Activated CD4-positive, alpha-beta T cell treated with anti-CD3 and anti-CD28 coated beads, Interleukin-2, Interleukin-4, amounts not matched to agents 100 ng/mL and 50 ng/mL, durations not matched to agents 16 hours and 8 hours (primary cell): ENCODE measurements at places on chromosomes 13 and 19.

DNA sequence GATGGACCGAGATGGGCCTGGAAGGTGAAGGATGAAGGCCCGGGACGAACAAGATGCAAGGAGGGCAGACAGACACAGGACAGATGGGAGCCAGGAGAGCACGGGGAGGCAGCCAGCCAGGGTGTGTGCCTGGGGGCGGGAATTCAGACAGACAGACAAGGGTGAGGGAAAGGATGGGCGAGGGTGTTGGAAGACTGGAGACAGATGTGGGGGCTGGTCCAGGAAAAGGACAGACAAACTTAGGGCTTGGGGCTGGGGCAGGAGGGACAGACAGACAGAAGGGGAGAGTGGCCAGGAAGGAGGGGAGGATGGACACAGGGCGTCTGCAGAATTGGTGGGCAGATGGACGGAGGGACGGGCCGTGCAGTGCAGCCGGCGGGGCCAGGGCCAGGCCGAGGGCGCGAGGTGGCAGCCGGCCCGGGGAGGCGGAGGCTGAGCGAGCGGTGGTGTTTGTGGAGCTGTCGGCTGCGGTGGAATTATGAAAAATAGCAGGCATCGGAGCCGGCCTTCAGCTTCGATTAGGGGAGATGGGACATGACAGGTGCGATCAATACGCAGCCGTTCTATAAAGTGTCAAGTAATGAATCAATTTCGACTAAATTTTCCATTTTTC is 4.6 kb upstream of the ERFL start:
- DNase-seq, result no peak

GRCh38 chr13:32989942-32990341 is 26.3 kb upstream of the KL start:
- no peak for DNase-seq

- DNase-seq, result no peak
These were observed 27.9 kb upstream of the OR10H1 start for GRCh38 chr19:15843203-15843893.

GRCh38 chr13:33509642-33510229 is 224.2 kb upstream of the STARD13 start:
- no peak for DNase-seq

GRCh38 chr19:40673397-40673796 is 17.1 kb downstream of the NUMBL start:
- no peak for DNase-seq

DNA sequence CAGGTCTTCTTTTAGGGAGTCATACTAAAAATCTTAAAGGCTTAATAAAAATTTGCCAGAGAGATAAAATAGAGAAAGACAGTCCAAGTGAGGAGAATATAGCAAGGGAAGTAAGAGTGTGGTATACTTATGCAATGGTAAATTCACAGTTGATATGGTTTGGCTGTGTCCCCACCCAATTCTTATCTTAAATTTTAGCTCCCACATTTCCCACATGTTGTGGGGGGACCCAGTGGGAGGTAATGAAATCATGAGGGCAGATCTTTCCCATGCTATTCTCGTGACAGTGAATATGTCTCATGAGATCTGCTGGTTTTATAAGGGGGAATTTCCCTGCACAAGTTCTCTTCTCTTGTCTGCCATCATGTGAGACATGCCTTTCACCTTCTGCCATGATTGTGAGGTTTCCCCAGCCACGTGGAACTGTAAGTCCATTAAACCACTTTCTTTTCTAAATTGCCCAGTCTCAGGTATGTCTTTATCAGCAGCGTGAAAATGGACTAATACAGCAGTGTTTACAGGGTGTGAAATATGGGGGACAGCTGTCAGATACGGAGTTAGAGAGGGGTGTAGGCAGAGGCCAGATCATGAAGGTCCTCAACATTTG is 115.4 kb downstream of the UGGT2 start:
- no peak for DNase-seq

DNA sequence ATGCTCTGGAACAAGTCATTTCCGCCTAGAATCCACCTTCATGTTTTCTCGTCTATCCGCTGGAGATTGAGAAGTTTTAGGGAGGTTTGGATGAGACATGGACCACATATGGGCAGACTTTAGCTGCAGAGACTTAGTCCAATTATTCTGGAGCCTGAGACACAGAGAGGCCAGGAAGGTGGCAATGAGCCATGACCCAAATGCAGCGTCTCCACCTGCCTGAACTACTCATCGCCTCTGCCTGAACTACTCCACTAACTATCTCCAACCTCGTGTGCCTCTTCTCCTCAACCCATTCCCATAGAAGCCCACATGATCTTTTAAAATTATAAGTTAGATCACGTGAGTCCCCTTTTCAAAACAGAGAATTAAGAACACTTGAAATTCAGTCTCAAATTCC is 5.6 kb downstream of the PLEKHA4 start:
- DNase-seq, result no peak

DNA sequence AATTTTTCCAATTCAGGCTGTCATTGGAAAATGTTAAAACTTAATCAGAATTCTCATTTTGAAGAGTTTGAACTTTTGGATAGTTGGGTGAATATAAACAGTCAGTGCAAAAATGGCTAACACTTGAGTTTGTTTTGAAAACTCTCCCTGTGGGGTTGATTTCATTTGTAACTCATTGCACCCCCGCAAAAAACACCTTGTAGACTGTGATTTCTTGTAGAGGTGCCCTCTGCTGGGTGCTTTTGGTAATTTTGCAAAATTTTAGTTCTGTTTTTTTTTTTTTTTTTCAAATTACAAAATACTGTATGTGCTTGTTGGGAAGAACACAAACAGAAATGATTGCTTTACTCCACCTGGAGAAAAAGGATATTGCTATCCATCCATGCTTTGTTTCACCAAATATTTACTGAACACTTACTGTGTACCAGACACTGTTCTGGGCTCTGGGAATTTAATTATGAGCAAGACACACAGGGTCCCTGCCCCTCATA is 28.2 kb upstream of the GPI start:
- DNase-seq, result peak; percentile 50

DNA sequence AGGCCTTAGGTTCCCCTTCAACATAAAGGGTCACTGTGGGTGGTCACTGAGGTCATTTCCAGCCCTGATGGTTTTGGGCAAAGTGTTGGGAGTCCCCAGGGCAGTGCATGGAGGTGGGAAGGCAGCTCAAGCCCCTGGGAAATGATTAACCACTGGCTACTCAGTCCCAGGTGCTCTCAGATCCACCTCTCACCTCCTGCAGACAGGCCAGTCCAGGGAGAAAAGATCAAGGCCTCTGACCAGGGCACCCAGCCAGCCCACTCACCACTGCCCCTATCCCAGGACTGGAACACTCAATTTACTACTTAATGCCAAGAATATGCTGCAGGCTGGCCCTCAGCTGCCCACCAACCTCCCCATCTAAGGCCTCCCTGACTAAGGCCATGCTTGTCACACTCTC is 1307.9 kb downstream of the UQCRFS1 start:
- no peak for DNase-seq

DNA sequence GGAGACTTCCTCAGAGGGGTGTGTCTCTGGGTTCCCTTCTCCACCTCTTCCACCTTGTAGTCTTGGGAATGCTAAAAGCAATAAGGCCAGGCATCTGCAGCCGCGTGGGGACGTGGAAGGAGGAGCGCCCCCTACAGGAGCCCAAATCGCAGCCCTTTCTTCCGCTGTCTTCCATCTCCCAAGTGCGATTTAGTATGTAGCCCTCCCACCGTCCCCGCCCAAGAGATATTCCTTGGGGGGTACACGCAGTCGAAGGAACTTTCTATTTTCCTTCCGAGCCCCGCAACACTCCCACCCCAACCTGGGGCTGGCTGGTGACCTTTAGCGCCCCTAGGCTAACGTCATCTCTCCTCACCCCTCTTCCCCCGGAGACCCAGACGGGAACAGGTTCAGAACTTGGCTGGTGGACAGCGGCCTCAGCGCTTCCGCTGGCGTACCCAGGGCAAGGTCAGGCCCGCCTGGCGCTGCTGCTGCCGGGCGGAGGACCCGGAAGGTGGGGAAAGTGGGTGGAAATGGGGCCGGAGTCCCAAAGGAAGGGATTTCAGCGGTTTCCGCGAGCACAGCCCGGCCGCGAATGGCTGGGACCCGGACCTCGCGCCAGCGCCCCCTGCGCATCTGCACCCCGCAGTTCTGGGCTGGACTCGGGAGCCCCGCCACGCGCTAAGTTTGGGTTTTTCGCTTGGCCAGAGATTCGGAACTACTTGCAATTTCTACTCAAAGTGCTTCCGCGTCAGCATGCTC is 2.1 kb upstream of the PCDH8 start:
- DNase-seq, result peak; percentile 53

DNA sequence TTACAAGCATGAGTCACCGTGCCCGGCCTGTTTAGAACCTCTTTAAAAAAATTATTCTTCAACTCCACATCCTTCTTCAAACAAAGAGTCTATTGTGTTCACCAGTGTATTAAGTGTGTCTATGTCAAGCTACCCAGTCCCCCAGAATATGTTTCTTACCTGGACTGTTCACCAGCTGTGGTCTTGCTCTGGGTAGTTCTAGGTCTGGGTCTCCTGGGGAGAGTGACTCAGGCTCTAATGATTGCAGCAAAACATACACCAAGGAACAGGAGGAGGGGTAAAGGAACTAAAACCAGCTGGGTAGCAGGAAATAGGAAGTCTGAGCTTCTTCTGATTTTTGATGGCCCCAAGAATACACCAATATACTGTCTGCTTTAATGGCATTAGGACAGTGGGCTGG is at the start of gene FPR1:
Gene FPR1, minus strand, starts transcription at position 224 of the 400 bp plus-strand sequence. CDS start 4,884 bp downstream, outside the sequence.
- no peak for DNase-seq

GRCh38 chr13:91280801-91281200 is 66.7 kb upstream of the MIR17HG start:
- DNase-seq, result no peak
